NCI-H1092 (cell line): ENCODE measurements at places on chromosomes 12 and 14.

DNA sequence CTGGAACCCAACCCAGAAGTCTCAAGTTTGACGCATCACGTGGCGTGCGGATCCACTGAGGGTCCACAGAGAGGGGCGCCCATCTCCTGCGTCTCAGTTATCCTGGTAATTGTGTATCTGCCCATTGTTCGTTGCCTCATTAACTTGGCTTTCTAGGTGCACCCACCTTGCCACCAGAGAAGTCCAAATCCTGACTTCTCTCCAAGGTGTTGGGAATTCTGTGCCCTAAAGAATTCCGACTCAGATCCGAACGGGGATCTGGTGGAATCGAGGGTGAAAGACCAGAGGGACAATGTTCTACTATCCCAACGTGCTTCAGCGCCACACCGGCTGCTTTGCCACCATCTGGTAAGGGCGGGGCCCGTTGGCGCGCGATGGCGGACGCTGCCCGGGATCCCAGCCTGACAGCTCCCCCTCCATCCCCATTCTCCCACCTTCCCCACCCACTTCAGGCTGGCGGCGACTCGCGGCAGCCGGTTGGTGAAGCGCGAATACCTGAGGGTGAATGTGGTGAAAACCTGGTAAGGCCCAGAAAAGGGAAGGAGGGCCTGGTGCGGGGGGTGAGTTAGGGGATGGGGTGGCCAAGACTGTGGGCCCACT lies 481 bp downstream of the REC8 start:
- DNase-seq, result no peak

- no peak for DNase-seq
Observed at GRCh38 chr14:50744231-50744630, 76.1 kb upstream of the SAV1 start.

DNA sequence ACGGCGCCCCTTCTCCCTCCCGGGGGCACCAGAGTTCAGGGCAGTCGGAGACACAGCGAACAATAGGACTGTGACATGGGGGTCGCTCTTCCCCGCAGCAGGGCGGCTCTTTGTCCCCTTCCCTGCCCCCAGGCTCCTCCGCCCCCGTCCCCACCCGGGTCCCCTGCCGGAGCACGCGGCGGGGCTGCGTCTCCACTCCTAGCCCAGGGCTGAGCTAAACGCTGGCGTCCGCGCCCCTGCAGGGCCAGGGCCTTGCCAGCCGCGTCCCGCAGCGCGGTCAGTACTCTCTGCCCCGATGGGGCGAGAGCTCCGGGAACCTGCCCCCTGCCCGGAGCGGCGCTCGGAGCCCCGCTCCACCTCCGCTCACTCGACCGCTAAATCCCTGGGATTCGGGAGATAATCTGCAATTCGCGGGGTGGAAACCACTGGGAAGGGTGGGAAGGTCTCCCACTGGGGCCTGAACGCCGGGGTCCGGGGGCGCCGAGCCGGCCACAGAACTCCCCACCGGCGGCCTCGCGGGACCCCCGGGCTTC lies 825 bp upstream of the CCDC85C start:
- peak; percentile 65 for DNase-seq

DNA sequence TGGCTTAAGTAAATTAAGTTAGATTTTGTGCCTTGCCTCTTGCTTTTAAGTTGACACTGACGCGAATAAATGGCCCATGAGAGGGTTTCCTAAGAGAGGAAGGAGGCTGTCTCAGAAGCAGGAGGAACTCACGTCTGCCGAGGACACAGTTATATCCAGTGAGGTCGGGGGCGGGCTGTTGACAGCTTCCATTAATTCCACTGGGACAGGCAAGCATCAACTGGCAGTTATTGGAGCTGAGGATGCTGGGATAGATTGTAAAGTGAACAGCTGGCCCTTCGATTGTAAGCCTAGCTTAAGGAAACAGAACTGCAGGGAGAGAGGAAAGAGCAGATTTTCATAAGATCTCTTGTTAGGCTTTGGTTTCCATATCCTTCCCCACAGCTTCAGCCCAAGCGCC lies 399.2 kb downstream of the IPO8 start:
- DNase-seq, result no peak

- DNase-seq, result no peak
Observed at GRCh38 chr12:97713270-97713669, 250.7 kb downstream of the RMST start.
